Stimulated activated CD4-positive, alpha-beta T cell treated with anti-CD3 and anti-CD28 coated beads, TNF-alpha, amount 100 ng/mL, for 24 hours (primary cell): ENCODE measurements at places on chromosomes 6 and 20.

DNA sequence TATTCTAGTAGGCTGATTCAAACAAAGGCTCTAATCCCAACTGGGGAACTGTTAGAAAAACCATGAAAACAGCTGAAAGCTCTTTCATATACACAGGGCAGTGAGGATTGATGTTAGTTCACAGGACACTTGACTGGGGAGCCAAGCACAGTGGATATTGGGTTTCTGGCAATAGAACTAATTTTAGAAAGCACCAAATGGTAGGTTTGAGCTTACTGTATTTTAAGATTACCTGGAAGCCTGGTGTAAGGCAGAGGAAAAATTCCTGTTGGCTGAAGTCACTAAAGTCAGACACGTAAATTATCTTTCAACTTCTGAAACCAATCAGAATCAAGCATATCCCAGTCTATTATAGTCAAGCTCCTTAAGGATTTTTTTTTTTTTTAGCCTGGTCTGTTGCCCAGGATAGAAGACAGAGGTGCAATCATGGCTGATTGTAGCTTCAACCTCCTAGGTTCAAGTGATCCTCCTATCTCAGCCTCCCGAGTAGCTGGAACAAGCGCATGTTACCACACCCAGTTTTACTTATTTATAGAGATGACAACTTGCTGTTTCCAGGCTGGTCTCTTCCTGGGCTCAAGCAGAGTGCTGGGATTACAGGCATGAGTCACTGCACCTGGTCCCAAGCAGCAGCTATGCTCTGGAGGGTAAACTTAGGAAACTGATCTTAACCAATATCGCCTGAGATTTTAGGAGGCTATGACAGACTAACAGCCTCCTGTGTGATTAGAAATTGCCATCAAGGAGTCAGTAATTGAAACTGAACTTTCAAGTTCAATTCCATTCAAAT is 32.5 kb upstream of the SYNCRIP start:
- no peak for DNase-seq

- no peak for DNase-seq
Observed at GRCh38 chr6:150764334-150765066, 101.0 kb upstream of the MTHFD1L start.

DNA sequence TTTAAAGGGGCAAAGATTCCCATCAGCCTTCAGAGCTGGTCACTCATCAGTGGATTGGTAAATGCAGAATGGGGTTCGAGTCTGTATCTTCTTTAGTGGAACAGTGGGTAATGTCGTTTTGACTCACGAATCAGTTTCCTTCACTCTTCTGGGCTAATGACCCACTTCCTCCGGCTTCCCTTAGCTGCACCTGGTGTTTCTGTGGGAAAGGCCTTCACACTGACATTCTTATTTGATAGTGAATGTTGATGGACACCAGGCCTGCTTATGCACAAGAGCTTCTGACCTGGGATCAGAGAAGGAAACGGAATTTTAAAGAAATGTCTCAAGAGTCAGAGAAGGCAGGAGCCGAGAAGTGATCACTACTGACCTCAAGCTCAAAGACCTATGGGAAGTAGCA is 272.0 kb upstream of the SULF2 start:
- DNase-seq: no peak

DNA sequence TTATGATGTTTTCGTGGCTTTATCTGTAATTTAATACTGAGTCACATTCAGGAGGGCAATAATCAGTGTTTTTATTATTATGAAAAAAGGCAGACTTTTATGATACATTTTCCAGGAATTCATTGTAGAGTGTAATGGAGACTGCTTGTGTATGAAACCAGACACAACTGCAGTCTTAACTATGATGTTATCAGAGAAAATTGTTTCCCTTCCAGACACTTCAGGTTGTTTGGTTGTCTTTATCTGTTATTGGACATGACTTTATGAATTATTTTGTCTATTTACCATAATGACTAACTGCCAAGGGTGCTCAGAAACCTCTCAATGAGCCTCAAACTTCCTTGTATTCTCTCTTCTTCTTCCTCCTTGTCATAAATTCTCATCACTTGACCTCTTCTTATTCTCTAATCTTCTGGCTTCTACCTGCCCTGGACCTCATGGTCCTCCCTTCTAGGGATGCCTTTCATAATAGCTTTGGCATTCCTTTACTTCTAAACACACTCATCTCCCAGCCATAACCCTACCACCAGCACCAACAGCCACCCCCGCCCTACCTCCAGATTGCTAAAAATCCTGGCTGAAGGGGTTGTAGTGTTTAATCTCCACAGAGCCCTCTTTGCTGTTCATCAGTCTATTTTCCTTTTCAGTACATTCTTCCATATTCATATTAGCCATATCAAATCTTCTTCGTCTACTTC is 492.5 kb downstream of the CDKAL1 start:
- no peak for DNase-seq

DNA sequence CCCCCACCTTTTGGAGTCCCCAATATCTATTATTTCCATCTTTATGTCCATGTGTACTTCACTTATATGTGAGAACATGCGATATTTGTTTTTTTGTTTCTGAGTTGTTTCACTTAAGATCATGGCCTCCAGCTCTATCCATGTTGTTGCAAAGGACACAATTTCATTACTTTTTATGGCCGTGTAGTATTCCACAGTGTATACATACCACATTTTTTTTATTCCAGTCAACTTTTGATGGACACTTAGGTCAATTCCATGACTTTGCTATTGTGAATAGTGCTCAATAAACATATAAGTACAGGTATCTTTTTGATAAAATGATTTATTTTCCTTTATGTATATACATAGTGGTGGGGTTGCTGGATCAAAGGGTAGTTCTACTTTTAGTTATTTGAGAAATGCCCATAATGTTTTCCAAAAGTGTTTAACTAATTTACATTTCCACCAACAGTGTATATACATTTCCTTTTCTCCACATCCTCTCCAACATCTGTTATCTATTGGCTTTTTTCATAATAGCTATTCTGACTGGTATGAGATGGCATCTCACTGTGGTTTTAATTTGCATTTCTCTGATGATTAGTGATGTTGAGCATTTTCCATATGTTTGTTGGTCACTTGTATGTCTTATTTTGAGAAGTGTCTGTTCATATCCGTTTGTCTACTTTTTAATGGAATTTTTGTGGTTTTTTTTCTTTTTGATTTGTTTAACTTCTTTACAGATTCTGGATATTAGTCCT is 34.0 kb upstream of the COL10A1 start:
- DNase-seq: no peak

- no peak for DNase-seq
Observed at GRCh38 chr6:149098700-149099276, 218.7 kb upstream of the TAB2 start.

DNA sequence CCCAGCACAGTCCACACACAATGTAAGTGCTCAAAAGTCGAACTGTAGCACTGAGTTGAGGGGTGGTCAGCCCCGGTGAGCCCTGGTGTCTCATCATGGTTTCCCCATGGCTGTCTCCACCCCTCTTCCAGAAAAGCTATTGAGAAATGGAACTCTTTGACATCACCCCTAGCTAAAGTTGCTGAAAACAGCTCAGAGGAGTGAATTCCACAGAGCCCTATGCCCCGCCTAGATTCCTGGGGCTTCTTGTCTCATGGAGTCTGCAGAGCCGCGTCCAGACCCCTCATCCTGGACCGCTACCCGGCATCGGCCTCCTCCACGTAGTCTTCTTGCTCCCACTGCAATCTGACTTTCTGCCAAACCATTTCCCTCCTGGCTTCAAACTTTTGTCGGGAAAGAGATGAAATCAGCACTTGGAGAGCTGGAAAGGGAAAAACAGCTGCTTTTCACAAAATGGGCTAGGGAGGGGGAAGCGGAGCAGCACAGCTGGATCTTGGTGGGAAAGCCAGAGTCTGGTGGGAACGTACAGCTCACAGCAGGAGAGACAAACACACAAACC is 132.2 kb downstream of the SNX5 start:
- DNase-seq: no peak

GRCh38 chr6:8087870-8088754 is 14.2 kb downstream of the EEF1E1 start:
- no peak for DNase-seq

GRCh38 chr6:56101141-56101553 is 146.2 kb downstream of the COL21A1 start:
- DNase-seq: no peak

DNA sequence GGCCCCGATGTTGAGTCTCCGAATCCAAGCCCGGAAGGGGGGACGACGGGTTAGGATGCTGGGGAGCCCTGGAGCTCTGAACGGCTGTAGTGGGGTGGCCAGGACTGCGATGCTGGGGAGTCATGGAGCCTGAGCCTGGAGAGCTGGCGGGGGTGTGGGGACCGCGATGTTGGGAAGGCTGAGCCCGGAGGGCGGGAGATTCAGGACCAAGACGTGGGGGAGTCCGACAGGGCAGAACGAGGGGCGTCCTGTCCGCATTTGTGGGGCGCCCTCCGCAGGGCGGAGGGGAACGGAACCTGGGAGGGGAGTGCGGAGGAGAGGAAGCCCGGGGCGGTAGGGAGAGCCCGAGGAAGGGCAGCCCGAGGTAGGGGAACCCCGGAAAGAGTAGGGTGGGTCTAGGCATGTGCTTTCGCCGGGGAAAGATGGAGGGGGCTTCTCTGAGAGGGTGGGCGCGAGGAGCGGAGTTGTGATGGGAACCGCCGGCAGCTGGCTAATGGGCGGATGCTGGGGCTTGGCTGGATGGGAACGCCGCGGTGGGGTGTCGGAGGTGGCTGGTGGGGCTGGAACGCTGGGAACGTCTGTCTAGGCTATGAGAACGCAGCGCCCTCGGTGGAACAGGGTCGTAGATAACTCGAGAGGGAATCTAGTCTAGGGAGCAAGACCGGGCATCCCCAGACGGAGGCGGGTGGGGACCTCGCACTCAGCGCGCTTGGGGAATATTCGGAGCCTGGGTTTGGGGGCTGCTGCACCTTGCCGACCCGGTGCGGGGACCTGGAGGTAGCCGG is 684 bp downstream of the PAQR8 start:
- peak; percentile 9 for DNase-seq

- no peak for DNase-seq
Observed at GRCh38 chr20:47330933-47331708, 25.4 kb downstream of the ZMYND8 start.

DNA sequence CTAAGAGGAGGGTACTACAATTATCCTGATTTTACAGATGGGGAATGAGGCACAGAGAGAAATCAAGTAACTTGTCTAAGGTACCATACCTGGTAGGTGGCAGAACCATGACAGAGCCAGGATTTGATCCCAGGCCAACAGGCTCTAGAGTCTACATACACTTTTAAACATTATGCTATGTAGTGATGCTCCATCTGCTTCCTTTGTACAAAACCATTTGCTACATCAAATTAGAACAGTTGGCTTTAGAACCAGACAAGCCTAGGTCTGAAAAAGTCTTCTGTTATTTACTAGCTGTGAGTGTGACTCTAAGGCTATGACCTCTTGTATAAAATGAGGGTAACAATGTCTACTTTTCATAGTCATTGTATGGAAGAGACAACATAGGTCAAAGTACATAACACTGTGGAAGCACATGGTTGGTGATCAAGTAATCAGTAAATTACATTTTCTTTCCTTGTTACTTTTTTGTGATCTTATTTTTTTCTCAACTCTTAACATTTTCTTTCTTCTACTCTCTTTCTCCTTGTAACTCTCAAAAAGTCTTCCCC is 122.1 kb downstream of the PDSS2 start:
- no peak for DNase-seq

GRCh38 chr20:37317994-37318640 is 27.8 kb upstream of the SRC start:
- no peak for DNase-seq

- DNase-seq: no peak
Observed at GRCh38 chr6:82396964-82397751, 33.5 kb downstream of the TPBG start.

DNA sequence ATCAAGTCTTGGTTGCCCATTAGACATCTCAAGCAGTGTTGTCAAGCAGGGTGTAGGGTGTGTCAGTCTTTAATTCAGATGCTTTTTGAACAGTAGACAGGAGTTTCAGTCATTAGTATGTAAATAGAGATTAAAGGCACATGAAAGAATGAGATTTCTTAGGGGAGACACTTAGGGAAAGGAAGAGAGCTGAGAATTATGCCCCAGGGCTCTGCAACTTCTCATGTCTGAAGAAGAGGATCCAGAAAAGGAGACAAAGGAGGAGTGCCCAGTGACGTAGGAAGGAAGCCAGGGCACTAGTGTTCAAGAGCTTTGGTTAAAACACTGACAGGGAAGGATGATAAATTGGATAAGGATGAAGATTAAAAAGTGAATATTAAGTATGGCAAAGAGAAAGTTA is 569.7 kb downstream of the NKAIN2 start:
- DNase-seq: no peak

DNA sequence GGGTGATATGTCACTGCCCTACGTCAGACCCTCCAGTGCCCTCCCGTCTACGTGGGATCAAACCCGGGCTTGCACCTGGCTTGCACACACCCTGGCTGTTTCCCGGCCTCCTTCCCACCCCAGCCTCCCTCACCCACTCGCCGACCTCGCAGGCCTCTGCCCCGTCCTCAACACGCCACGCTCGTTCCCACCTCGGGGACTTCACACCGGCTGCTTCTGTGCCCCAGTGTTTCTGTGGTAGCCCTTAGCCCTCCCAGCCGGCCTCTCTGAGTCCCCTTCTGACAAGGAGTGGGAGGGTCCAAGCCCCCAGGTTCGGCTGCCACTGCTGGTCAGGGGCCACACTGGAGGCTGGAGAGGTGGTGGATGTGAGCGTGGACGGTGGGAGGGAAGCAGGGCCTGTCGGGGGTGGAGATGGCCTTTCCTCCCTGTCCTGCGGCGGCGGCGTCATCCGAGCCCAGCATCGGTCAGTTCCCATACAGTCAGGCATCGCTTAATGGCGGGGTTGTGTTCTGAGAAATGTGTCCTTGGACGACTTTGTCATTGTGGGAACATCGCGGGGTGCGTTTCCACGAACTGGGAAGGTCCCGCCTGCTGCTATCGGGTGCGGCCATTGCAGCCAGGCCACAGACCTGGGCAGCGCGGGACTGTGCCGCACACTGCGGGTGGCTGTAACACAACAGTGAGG is 11.4 kb upstream of the KIF25 start:
- no peak for DNase-seq
